ENCODE measurements at places on chromosomes 2 and 18.
A peak's percentile ranks its signal among the peaks of the same experiment; 100 is the strongest.

DNA sequence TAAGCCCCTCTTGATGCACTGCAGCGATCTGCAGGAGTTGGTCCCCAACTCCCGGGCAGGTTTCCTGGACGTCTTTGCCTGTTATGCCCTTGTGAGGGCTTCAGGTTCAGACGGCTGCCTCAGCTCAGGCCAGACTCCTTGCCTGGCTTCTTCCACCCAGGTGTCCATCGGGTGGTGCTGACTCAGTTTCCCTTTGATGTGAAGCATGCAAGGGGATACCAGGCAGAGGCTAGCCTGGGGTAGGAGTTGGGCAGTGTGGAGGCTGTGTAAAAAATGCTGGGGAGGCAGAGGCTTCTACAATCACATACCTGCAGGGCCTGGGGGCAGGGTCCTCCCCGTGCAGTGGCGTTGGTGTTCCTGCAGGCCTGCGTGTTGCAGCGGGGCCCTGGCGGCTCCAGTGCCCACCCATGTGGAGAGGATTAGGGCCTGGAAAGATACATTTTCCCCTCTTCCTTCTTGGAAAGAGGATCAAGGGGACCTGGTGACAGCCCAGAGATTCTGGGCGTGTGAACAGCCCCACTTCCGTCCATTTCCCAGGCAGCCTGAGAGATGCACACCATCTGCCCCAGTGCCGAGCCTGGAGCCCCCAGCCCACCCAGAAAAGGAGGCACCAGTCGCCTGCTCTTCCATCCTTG lies 338.3 kb downstream of the DYSF start:
- DNase-seq, result no peak

DNA sequence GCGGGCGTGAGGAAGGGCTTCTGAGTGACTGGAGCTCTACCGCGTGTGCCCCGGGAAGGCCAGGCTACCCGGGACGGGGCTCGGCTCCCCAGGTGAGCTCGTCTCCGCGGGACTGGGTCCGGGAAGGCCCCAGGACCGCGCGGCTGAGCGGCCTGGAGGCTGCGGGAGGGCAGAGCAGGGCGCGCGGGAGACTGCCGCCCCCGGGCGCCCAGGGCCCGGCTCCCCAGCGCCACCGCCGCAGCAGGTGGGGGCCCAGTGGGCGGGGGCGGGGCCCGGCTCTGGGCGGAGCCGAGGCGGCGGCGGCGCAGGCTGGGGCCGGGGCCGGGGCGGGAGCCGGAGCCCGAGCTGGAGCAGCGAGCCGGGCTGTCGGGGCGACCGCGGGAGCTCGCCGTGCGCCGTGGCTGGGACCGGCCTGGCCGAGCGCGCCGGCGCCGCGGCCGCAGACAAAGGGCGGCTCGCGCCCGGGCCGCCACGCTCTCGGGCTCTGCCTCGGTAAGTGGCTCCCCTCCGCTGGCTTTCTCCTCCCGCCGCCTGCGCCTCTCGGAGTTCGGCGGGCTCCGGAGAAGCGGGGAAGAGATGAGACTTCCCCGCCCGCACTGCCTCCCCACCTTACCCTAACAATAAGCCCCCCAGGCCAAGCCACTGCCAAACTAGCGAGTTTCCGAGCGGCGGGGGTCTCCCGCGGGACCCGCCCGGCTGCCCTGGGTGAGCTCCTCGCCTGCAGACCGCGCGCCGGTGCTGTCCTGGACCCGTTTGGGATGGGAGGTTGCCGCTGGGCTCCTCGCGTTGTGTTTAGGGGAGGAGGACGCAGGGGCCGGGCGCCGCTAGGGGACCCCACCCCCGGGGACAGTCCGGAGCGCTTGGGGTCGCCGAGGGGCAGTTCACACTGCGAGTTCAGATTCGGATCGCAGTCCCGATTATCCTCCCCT lies at the start of gene MAPK4:
TSS of gene MAPK4 (plus strand) at position 336 of the 929 bp plus-strand sequence. CDS start 103,872 bp downstream, outside the sequence.
- DNase-seq, result no peak

- DNase-seq, result no peak
These were observed 103.4 kb upstream of the MSH2 start for GRCh38 chr2:47299555-47299954.

- DNase-seq, result no peak
These were observed 117.0 kb upstream of the RIOK3 start for GRCh38 chr18:23336101-23336500.

GRCh38 chr2:68469935-68470334 lies 2.5 kb downstream of the APLF start:
- no peak for DNase-seq

GRCh38 chr2:58350484-58350883 lies 109.4 kb upstream of the FANCL start:
- DNase-seq, result no peak

- DNase-seq, result no peak
These were observed 77.4 kb downstream of the INHBB start for GRCh38 chr2:120423167-120423943.

DNA sequence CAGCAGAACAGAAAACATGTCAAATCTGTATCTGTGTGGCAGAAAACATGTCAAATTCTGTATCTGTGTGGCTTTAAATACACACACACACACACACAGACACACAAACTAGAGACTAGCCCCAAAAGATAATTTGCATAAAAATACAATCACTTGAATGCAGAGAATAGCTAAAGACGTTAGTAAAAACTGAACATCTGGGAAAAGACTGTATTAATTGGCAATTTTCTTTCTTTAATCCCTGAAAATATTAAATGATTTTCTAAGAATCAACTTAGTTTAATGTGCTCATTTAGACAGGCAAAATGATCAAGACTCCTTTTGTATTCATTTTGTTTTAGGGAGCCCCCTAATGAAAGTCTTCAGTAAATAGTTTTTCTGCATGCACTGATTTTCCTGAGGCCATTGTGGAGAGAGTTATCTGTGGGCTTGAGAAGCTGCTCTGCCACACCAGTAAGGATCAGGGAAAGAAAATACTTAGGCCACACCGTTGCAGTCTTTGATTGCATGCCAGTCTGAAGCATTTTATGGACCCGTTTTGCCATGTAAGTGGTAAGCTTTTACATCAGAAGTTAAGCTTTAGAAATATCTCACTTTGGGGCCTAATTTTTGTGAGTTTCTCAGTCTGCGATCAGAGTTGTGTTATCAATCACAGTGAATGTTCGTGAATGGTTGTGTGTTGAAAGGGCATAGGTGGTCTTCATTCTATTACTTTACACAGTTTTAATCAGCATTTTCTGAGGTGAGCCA lies 2.2 kb downstream of the SPATS2L start:
- DNase-seq, result no peak

GRCh38 chr2:101418460-101419095 lies 31.3 kb upstream of the CREG2 start:
- no peak for DNase-seq

- DNase-seq, result no peak
These were observed 112.1 kb upstream of the LRATD1 start for GRCh38 chr2:14520385-14520945.

DNA sequence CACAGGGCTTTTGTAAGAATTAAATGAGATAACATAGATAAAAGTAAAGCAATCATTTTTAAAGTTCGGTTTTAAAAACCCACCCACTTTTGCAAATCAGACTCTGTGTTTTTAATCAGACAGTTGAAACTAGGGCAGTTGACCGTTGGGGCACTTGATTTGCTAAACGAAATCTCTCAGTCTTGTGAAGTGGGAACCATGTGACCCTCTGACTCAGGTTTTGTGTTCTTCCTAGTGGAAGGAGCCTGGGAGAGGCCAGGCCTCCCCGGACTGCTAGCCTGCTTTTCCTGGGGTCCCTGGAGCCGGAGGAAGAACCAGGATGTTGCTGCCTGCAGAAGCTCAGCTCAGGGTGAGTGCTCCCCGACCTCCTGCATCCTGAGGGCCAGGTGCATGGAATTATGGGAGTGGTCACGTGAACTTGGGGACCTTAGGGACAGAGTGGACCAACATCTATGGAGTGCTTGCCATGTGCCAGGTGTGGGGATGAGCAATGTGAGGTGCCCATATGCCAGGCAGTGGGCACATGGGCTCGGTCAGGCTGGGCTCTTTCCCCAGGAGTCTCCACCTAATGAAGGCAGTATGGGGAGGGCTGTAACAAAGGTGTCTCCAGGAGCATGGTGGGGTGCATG lies 3.9 kb downstream of the C2orf72 start:
- no peak for DNase-seq

GRCh38 chr2:23626701-23627230 lies 241.8 kb downstream of the KLHL29 start:
- no peak for DNase-seq

GRCh38 chr2:187477051-187477450 lies 29.0 kb upstream of the CALCRL start:
- no peak for DNase-seq

GRCh38 chr2:16368328-16368727 lies 297.3 kb downstream of the CYRIA start:
- no peak for DNase-seq

- no peak for DNase-seq
These were observed 48.5 kb downstream of the SLC5A7 start for GRCh38 chr2:108034843-108035242.

DNA sequence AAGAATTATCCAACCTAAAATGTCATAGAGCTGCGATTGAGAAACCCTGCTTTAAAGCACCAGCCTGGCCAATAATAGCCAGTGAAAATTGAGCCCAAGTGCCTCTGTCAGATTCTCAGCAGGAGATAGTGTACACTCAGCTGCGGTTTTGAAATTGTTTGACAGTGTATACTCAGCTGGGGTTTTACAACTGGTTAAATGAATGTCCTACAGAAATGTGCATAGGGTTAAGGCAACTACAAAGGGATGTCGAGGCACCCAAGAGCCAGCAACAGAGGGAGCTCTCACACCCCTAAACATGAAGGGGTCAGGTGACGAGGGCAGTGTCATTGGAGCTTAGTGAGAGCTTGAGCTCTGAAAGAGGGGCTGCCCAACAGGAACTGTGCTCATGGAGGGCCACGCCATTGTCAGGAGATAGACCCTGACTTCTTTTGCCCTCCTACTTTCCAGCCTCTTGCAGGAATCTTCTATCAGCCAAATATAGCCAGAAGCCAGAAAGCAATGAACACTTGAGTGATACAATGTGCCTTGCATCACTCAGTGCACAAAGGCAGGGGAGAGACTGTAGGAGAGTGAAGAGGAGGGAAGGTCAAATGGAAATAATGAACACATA lies 15.1 kb downstream of the ACTG2 start:
- DNase-seq, result peak; percentile 17
